ENCODE measurements at places on chromosomes 4 and X.
A peak's percentile ranks its signal among the peaks of the same experiment; 100 is the strongest.

DNA sequence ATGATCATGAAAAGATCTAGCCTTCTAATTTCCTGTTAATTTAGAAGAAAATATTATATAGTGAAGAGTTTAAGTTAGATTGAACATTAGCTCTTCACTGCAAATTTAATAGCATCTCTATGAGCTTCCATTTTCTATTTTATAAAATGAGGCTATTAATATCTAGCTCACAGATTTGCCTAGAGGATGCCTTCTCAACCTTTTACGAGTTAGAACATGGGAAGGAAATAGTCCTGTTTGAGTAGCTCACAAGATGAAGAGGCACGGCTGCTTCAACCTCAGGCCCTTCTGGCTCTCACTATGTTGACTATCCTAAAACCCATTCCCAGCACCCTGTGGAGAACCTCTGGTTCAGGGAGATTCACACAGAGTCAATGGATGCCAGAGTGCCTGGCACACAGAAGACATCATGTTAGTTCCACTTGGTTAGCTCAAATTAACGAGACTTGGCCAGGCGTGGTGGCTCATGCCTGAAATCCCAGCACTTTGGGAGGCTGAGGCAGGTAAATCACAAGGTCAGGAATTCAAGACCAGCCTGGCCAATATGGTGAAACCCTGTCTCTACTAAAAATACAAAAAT lies 97.9 kb upstream of the GUCY1A1 start:
- no peak for DNase-seq

DNA sequence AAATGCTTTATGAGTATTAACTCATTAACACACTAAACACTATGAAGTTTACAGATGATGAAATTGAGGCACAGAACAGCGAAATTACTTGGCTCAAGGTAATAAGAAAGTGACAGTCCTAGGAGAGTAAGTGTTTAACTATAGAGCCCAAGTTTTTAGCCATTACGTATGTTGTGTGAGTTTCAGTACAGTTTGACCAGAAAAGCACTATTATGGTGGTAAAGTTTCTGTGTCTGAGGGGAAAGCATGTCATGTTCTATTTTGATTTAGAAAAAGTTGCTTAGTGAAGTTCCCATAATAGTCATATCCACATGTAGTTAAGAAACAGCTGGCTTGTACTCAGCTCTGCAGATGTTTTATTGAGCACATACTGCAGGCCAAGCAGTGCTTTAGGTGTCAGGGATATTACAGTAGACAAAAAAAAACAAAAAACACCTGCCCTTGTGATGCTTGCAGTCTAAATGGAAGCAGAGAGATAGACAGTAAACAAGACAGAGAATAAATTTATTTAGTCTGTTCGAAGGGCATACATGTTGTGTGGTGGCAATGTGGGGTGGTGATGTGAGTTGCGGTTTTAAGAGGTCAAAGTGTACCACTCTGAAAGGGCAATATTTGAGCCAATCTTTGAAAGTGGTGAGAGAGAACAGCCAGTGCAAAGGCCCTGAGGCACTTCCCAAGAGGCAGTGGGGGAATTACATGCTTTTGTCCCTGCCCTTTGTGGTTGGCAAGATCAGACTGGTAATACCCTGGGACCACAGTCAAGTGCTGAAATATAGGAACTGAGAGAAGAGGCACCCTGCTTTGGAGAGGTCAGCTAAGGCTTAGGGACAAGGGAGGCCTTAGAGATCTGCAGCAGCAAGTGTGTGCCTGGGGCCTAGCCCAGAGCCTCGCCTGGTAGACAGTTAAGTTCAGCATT lies 6.2 kb downstream of the TMEM131L start:
- DNase-seq, result no peak

DNA sequence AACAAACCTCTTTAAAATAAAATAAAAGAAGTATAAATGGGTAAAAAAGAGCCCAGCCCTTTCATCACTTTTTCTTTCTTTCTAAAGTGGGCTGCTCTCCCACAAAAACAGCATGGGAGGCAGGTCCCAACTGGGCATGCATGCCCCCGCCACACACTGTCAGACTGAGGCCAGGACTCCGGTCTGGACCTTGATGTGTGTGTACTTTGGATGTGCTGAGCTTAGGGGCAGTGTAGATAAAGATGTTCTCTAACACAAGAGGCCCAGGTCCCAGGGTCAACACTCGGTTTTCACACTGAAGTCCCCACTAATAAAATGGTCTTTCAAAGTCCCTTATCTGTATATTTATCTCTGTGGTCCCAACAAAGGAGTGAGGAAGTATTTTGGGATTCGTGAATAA lies 44.4 kb downstream of the ADGRA3 start:
- no peak for DNase-seq

GRCh38 chr4:76322236-76322635 lies 15.7 kb downstream of the STBD1 start:
- DNase-seq, result no peak

GRCh38 chr4:187903700-187904099 lies 91.9 kb upstream of the ZFP42 start:
- no peak for DNase-seq

- no peak for DNase-seq
Measured at GRCh38 chr4:77100234-77100633, 24.4 kb upstream of the CCNI start.

DNA sequence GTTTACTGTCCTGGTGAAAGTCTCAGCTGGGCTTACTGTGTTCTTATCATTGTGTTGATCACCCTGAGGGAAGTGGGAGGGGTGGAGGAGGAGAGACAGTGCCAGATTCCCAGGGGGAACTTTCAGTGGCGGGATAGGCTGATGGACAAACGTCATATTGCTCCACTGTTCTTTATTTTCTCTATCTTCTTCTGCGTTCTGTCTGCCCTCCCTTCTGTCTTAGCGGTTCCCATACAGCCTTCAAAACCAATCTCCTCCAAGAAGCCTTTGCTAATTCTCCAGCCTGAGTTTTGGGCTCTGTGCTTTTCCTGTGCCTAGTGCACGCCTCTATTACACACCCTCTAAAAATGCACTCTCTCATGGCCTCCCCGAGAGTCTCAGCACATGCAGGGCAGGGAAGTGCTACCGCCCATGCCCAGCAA lies 448.7 kb upstream of the FAT1 start:
- peak; percentile 40 for DNase-seq

DNA sequence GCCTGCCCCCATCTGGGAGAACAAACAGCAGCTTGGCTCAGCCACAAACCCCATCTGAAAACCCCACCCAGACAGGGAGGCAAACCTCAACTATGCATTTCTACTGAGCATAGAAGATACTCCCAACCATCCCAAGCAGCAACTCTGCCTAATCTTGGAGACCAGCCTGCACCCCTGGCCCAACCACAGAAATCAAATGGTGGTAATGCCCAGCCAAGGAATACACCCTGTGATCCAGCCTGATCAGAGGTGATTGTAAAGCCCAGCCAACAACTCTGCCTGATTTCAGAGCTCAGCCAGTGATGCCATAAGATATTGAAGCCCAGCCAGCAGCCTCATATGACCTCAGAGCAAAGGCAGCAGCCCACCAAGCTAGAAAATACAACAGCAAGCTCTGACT lies 19.8 kb downstream of the TMLHE start:
- DNase-seq, result no peak

- no peak for DNase-seq
Measured at GRCh38 chr4:3676196-3676595, 90.0 kb upstream of the ADRA2C start.

DNA sequence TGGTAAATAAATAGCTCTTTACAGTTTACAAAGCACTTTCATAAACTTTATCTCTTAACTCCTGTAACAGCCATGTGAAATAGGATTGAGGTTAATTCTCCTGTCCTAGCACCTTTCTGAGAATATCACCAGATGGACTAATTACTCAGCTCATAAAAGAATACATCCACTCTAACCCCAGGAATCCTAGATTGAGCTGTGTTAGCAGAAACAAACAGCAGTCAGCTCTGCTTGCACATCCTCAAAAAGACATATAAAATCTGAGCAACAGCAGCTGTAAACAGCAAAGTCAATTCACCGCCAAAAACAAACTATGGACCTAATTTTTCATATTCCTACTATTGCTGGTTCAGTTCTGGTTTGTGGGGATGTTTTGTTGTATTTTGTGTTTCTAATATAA lies 182.8 kb downstream of the QDPR start:
- no peak for DNase-seq

DNA sequence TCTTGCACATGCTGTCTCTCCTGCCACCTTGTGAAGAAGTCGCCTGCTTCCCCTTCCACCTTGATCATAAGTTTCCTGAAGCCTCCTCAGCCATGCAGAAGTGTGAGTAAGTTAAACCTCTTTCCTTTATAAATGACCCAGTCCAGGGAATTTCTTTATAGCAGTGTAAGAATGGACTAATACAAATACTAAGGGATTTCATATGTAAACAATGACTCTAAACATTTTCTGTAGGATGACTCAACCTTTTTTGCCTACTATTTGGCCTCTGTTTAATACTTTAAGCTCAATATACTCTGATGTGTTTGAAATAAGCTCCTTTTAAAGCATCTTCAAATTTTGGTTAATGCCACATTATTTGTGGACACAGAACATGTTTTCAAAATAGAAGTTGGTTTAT lies 813.5 kb upstream of the SLIT2 start:
- no peak for DNase-seq

GRCh38 chr4:23039818-23040217 lies 347.1 kb downstream of the GBA3 start:
- no peak for DNase-seq

DNA sequence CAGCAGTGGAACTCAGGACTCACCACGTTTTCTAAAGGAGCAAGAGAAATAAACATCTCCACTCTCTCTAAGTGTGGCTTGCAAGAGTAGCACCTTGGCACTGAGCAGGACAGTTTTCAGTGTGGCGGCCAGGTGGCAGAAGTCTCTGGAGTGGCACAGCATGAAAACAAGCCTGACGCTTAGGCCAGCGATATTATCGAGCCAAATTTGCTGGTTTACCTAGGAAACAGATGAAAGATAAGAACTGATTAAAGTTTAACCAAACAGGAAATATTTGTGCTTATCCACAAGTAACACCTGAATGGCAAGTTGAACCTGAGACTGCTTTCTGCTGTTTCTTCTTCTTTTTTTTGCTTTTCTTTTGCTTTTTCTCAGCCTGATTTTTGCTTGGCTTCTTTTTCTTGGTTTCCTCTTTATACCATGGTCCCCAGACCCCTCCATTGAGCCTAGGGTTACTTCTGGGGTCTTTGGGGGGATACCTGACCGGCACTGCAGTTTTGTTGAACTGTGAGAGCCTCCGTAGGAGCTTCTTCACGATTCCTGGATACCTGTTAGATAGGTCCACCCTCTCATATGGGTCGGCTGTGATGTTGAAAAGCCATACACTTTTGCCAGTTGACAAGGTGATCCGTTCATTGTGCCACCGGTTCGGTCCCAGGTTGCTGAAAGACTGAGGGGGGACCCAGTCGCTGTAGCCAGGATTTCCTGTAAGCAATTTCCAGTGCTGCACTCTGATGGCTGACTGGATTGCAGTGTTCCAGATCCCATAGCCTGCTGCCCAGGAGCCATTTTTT lies 77.3 kb downstream of the ARSJ start:
- no peak for DNase-seq

DNA sequence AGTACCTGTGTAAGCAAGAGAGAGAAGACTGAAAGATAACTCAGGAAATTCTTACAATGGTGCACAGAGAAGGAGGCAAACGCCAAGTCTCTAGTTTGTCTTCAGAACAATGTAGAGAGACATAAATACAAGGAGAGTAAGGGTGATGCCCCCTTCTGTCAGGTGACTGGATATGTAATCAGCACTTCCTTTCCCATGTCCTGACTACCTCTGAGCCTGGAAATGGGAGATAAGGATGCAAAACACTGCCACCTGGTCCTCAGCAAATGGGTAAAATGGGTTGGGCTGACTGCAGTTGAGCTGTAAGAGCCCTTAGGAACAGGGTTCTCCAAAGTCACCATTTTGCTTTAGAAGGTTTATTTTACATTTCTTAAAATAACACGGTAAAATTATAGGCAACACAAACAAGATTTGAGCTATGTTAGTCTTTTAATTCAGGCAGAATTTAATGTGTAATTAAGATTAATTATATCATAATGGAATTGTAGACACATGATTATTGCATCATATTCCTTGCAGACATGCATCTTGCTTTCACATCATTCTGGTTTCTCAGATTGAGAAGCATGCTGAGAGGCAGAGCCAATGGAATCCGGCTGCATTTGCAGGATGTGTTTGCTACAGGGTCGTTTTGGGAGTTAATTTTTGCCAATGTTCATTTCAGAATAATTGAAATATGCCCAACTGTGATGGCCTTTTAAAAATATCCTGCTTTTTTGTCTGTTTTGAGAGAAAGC lies 37.2 kb upstream of the ARX start:
- DNase-seq, result no peak

All from BE2C (cell line).